ENCODE measurements at places on chromosomes 16 and 17.

DNA sequence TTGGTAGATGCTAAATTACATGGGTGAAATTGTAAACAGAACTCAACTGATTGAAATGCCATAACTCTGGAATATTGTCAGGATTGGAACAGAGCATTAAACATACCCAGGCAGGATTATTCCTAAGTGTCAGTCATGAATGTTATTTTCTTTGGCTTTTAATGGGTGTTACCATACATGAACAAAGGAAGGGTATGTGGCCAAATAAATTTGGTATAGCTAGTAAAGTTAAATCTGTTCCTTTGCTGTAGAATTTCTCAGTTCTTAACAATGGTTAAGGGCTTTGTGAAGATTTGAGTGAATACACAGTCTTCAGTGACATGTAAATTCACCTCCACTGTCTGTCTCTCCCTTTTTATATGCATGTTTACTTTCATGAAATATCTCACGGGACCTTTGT lies 679.5 kb upstream of the CDH8 start:
- no peak for DNase-seq

DNA sequence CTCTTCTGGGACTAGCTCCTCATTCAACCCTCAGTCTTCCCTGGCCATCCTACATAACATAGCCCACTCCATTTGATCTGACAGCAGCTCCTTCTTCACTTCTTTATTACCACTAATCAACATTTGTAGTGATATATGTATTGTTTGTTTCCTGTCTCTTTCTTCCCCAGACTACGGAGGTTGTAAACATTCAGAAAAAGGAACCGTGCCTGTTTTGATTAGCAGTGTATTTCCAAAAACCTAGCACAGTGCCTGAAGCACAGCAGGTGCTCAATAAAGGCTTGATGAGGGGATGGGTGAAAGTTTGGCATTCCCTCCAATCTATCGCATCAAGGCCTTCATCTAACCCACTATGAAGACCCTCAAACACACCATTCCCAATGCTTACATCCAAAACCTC lies 150.8 kb downstream of the XYLT1 start:
- DNase-seq: no peak

- DNase-seq: no peak
Observed at GRCh38 chr17:58248955-58249269, 10.5 kb downstream of the LPO start.

- no peak for DNase-seq
Observed at GRCh38 chr17:20092261-20092867, 83.2 kb downstream of the SPECC1 start.

- DNase-seq: no peak
Observed at GRCh38 chr16:75250809-75251279, 580 bp downstream of the BCAR1 start.

- no peak for DNase-seq
Observed at GRCh38 chr16:59905131-59905530, 1171.0 kb upstream of the GOT2 start.

DNA sequence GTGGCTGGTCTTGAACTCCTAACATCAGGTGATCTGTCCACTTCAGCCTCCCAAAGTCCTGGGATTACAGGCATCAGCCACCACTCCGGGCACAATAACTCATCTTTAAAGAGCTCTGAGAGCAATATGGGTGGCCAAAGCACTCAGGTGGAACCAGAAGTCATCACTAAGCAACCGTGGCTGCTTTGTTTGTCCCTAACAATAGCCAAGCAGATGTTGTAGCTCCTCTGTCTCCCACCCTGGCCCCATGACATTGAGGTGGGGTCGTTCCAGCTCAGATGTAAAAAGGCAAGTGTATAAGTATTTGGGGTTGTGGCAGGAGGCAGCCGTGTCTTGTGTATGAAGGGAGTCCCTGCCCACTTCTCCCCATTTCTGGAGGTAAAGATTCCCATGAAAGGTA lies 3.7 kb upstream of the SCIMP start:
- no peak for DNase-seq

DNA sequence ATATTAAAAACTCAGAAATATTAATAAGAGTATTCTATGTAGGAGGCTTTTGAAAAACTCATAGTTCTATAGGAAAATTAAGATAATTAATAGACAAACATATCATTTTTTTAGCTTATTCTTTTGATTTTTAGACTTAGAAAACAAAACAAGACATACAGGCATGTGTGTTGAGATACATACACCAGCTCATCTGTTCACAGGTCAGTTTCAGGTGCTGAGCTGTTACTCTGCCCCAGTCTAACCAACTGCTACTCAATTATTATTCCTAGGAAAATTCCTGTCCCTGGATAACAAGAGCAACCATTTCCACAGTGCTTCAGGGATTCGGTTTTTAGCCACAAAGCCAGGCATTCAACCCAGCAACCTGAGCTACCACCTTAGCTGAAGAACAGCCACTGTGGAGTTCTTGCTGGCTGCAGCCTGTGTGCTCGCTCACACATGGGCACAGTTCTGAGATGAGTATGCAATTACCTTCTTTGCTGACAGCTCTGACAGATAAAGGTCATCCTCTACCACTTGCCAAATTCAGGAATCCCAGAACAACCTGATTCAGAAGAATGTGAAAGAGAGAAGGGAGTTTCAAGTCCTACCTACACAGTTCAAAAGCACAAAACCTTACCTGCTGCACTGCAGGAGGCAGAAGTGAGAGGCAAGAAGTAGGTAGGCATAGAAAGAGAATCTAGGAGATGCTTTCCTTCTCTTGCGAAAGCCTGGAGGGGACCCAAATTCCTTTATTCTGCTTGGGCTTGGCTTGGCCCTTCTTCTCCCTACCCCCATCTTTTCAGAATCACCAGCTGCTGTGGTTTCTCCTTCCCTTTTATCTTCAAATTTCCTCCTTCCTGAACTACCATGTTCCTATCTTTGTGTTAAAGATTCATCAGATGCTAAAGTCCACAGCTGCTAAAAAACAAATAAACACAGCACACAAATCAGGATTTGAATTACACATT lies 62.7 kb downstream of the TEX2 start:
- no peak for DNase-seq

DNA sequence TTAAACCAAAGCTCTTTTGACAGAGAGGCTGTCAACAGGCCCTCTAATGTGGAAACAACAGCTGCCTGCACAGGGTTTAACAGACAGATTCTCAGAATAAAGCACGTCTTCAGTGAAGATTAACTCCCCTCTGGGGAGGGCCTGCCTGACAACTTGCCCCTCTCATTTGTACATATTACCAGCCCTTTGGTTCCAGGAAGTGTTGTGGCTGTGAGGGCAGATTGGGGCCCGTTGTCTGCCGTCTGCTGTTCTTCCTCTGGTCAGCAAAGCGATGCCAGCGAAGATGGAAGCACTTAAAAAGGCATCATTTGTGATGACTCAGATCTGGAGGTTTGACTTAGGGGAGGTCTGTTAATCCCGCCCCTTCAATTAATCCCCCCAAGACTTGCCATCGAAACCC lies 177.0 kb upstream of the IRX6 start:
- DNase-seq: no peak

DNA sequence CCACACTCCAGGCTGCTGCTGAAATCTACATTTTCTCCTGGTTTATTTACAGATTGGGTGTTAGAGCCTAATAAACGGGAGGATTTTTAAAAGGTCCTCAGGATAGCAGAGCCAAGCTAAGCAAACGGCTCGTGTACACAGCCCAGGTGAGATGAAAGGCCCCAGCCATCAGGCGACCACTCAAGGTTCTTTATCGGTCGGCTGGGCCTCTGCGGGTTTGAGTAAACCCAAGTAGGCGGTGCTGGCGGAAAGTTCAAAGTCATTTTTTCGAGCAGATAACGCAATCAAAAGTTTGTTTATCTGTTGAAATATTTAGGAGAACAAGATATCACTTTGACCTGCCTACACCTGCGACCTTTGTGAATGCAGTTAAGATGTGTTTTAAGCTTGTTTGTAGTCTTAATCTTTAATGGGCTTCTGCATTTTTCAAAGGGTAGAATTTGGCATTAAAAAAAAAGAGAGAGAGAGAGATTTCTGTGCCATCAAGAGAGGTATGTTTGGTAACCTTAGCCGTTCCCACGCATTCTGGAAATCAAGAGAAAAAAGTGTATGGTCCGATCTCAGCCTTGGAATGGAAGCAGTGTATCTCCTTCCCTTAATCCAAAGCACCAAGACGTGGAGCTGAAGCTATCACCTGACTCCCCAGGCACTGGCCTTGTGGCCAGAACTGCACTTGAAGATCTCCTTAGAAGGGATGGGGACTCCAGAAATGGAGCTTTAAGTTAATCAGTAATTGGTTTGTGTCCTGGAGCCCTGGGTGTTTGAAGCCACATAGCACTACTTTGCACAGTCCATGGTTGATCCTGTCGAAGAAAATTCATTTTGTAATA lies 301.7 kb upstream of the IRX5 start:
- DNase-seq: no peak

GRCh38 chr17:75414488-75414887 lies 9.0 kb upstream of the GRB2 start:
- DNase-seq: no peak

- no peak for DNase-seq
Observed at GRCh38 chr16:88530858-88531203, 39.4 kb upstream of the ZC3H18 start.

DNA sequence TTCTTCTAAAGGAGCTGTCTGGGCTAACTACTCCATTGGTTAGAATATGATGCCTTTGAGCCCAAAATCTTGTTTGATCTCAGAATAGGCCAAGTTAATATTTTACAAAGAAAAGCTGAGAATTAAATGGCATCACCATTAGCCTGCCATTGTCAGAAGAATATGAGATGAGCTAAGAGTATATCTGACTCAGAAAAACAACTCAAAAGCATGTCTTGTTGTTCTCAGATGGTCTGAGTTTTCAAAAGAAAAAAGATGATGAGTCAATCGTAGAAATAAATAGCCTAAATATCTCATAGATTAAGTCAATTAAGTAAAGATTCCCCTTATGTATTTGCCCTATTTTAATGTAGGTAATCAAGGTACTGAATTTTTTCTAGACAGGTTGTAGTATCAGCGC lies 197.1 kb upstream of the TBX2 start:
- DNase-seq: no peak

GRCh38 chr16:15618392-15618791 lies 24.6 kb downstream of the MARF1 start:
- DNase-seq: no peak

DNA sequence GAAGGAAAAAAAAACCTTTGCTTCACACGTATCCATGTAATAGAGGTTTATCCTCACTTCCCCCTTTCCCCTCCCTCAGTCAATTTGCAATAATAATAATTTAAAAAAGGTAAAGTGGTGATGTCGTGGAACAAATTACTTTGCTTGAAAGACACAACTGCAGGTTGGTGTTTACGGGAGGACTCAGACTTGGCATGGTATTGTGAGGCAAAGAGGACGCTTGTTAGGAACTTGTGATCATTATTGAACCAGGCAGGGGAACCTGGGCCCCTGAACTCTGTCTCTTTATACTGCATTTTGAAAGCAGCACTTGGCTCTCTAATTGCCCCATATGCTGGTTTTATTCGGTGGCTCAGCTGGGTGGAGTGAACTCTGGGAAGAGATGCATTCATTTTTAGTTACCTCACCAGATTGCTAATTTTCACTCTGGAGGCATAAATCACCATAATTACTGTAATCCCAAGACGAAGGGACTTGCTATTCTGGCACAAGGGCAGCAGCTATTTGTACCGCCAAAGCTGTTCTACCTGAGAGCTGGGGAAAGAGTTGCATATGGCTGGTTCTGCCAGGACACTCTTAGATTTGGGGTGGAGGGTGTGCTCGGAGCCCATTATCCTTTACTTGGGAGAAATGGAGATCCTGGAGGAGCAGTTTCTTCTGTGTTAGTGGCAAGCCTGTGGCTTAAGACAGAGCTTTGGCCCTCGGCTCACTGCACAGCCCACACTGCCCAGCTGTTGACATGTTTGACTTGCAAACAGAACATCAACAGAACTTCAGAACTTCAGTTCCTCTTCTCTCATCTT lies 5.7 kb upstream of the DHX8 start:
- no peak for DNase-seq

Measured in activated naive CD4-positive, alpha-beta T cell treated with anti-CD3 and anti-CD28 coated beads, Interleukin-2, amount 50 U/mL, for 16 hours (primary cell).